NCI-H1694 (cell line): ENCODE measurements at places on chromosomes 4 and X.
A peak's percentile ranks its signal among the peaks of the same experiment; 100 is the strongest.

GRCh38 chrX:131979116-131979515, 44.0 kb upstream of the STK26 start:
- no peak for DNase-seq

DNA sequence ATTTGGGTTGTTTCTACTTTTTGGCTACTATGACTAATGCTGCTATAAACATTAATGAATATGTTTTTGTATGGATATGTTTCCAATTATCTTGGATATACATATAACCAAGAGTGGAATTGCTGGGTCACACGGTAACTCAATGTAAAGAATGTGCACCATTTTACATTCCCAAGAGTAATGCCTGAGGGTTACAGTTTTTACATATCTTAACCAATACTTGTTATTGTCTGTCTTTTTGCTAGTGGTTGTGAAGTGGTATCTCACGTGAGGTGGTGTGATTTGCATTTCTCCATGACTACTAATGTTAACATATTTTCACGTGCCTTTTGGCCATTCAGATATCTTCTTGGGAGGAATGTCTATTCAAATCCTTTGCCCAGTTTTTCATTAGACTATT, 200.3 kb upstream of the MAB21L2 start:
- no peak for DNase-seq

DNA sequence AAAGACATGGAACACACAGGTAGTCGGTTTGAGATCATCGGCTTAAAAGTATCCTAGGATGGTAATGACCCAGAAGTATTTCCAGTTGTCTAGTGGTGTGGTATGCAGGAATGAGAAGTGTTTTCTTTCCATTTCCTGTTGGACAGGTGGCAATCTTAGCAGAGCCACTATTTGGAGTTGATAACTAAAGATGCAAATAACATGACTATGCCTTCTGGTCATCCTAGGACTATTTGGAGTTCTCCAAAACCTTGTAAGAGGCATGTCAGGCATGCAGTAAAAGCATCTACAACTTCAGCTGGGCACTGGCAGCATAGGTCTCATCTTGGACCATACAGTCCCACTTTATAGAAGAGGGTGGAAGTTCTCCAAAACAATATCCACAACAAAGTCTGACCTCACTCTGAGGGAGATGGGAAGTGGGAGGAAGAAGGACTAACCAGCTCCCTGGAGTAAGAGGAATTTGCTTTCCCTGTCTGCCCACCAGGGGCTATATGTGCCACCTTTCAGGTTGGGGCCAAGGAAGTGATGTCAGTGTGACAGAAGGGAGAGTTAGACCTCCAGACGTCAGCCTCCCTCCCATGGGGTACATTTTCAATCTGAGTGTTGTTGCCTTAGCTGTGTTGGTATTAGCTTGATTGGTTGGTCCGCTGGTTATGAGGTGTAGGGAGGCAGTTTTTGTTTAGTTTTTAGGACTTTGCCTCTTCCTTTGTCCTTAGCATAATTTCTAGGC, 101.2 kb upstream of the MYOZ2 start:
- no peak for DNase-seq

- DNase-seq = no peak
These were observed 61.9 kb upstream of the LAS1L start for GRCh38 chrX:65596270-65597034.

DNA sequence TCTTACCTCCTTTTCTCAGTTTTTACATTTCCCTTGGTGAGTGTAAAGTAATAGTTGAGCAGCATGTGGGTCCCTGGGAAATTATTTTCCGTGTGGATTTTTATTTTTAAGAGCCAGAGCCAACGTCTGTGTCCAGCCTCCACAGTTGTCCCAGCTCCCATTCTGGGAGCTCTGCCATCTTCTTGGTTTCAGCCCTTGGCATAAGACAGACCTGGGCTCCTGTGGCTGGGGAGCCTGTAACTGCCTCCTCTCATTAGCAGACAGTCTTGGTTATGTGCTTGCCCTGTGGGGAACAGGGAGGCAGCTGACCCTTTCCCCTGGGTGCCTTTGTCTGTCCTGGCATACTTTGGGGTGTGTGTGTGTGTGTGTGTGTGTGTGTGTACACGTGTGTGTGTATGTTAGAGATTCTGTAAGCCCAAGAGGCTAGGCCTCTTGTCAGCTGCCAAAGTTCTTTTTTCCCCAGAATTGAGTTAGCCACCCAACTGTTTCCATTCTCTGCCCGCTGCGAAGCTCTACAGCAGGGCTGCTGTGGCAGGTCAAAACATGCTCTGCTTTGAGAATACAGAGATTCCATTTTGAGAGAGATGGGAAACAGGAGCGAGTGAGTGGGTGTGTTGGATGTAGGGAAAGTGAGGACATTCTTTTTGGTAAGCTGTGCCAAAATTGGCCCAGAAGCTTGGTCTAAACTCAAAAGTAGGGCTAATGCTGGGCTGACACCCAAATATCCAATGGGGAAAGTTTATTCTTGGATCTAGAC, 140.7 kb downstream of the TMEM164 start:
- DNase-seq = peak; percentile 10

- no peak for DNase-seq
These were observed 195.3 kb downstream of the SPRY1 start for GRCh38 chr4:123591875-123592274.

- DNase-seq = no peak
These were observed 37.5 kb downstream of the PGRMC1 start for GRCh38 chrX:119273420-119274192.

DNA sequence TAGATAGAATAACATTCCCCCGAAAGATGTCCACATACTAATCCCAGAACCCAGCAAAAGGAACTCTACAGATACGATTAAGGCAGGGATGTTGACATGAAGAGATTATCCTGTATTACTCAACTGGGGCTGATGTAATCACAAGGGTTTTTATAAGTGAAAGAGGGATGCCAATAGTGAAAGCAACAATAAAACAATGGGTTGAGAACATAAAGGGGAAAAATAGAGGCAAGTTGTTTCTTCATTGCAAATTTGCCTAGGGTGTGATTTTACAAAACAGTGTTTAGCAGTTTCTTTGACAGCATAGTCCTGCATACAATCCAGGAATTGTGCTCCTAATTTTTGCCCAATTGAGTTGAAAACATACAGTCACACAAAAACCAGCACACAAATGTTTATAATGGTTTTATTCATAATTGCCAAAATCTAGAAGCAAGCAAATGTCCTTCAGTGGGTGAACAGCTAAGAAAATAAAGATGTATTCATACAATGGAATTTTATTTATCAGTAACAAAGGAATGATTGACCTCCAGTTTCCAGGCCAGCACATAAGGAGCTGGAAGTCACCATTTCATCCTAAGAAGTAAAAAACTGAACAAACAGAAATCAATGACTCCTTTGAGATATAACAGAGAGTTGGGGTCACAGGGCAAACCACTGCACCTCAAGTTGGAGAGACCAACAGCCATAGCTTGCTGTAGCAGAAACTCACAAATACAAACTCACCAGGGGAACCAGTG, 107.2 kb downstream of the CENPC start:
- no peak for DNase-seq

GRCh38 chr4:6694177-6694901, 661 bp downstream of the S100P start:
- DNase-seq = no peak

- DNase-seq = no peak
These were observed 10.9 kb upstream of the UVSSA start for GRCh38 chr4:1336088-1336491.

DNA sequence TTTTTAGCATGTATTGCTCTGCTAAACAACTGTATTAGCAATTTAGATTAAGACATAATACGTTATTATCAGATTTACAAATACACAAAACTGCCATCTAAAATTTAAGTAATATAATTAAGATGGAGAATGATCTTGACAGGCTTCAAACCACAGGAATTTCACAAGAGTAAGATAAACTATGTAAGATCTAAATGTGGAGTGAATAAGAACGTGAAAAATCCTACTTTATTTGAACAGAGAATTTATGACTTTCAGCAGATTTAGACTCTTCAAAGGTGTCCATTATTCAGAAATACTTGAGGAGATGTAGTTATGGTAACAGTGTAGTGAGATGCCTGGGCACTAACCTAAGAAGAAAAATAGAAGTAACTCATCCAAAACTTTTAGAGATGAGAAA, 73.2 kb downstream of the SLC4A4 start:
- DNase-seq = no peak
